Stimulated activated CD8-positive, alpha-beta memory T cell treated with anti-CD3 and anti-CD28 coated beads, Interleukin-15, amount 100 ng/mL, for 48 hours (primary cell): ENCODE measurements at places on chromosomes 4 and X.

- no peak for DNase-seq
Measured at GRCh38 chrX:41449615-41450014, 2.5 kb downstream of the NYX start.

DNA sequence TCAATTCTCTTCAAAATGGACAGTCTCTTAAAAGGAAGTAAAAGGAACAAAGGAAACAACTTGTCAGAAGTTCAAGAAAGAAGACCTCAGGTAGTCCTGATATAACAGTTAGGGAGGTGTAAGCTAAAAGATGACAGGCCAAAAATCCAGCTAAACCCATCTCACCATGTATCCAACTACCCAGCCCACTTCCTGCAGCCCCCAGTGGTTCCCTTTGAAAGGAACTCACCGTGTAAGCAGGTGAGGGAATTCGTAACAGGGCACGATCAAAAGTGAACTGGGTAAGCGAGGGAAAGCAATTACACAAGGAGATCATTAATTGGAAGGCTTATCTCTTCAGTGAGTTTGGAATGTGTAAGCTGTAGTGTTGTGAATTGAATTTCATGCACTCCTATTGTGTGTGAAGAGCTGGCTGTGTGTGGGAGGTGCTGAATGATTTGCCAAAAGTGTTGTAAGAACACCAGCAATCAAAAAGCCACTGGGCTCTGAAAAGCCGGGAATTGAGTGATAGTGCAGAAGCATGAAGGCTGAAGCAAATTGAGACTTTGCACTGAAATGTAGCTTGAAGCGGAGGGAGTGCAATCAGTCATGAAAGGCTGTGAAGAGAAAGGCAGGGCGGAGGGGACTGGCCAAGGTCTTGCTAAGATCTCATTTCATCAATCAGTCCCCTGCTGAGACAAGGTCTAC lies 914.2 kb upstream of the LCORL start:
- no peak for DNase-seq

DNA sequence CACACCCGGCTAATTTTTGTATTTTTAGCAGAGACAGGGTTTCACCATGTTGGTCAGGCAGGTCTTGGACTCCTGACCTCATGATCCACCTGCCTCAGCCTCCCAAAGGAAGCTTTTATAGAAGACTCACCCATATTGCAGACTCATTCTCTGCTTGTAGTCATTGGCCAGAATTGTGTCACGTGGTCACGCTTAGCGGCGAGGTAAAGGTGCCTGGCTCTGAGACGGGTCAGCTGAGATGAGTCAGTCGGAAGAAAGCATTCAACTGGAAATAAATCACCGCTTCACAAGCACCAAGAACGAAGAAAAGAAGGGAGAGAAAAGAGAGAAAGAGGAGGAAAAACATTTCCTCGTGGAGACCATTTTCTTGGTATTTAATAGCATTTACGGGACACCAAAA lies 218.8 kb upstream of the NOCT start:
- DNase-seq = no peak

GRCh38 chrX:46938589-46938988 lies 26.4 kb downstream of the JADE3 start:
- DNase-seq = no peak

- DNase-seq = no peak
Measured at GRCh38 chrX:139121616-139122286, 408.8 kb upstream of the F9 start.

- no peak for DNase-seq
Measured at GRCh38 chr4:35975617-35976355, 268.5 kb downstream of the ARAP2 start.

DNA sequence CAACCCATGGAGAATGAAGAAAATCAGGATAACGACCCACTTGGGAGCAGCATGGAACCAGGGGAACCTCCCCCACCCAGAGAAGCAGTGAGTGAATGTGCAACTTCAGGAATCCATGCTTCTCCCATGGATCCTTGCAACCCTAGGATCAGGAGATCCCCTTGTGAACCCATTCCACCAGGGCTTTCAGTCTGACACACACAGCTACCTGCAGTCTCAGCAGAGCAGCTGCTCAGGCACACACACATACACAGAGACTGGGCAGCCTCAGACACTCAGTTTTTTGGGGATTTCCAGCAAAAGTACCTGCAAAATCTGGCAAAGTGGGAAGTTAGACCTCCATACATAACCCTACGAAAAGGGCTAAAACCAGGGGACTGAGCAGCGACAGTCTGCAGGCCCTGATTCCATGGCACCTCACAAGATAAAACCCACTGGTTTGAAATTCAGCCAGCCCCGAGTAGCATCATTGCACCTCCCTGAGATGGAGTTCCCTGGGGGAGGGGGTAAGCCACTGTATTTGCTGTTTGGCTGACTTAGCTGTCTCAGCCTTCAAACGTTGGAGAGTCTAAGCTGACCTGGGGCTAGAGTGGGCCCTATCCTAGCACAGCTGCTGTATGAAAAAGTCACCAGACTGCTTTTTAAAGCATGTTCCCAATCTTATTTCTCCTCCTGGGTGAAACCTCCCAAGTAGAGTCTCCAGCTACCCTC lies 737.5 kb upstream of the NDST4 start:
- no peak for DNase-seq

GRCh38 chr4:40881096-40881495 lies 131.3 kb downstream of the NSUN7 start:
- no peak for DNase-seq

DNA sequence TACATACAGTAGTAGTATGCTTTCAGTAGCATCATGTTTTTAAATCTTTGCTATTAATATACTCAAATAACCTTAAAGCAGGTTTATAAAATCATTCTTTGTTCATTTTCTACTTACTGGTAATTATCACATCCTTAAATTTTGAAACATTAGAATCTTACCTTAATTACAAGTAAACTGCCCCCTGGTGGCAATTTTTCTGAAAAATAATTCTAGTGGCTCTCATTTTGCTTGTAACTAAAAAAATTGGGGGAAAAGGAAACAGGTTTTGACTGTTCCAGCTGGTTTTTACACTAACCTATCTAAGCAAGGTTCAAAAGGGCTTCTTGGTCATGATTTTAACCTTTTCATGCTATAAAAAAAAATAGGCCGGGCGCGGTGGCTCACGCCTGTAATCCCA lies 18.5 kb upstream of the DCAF4L1 start:
- DNase-seq = no peak

GRCh38 chr4:186104890-186105646 lies 564 bp downstream of the FAM149A start:
- no peak for DNase-seq

DNA sequence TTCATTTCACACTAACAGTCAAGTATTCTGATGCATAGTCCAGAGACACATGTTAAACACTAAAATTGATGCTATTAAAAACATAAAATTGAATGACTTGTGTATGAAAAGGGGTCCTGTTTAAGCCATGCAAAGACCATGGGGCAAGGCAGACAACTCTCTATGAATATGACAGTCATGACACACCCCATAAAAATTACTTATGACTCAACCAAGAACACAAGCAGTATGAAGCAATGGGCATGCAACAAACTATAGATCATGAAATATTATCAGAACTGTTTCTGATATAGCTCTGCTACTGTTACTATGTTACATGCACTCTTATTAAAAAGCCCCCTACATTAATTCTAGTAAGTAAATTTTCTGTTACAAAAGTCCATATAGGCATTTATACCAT lies 57.5 kb upstream of the ZCCHC13 start:
- DNase-seq = no peak
